Osteocyte (in vitro differentiated cells): ENCODE measurements at places on chromosomes 6 and 20. TPM values are rescaled to one million over a fixed set of nuclear protein-coding genes. Genes with fewer than 3 reads are reported as not detected.

GRCh38 chr6:104887350-104887749 is 27.6 kb upstream of the HACE1 start:
- DNase-seq = no peak

ME1 gene
- 26.3 and 28.0 TPM in 2 replicates for total RNA-seq

SLC22A2 gene
- total RNA-seq = not detected in 2 replicates

GRCh38 chr20:2171266-2171790 is 69.7 kb downstream of the STK35 start:
- DNase-seq = no peak

DNA sequence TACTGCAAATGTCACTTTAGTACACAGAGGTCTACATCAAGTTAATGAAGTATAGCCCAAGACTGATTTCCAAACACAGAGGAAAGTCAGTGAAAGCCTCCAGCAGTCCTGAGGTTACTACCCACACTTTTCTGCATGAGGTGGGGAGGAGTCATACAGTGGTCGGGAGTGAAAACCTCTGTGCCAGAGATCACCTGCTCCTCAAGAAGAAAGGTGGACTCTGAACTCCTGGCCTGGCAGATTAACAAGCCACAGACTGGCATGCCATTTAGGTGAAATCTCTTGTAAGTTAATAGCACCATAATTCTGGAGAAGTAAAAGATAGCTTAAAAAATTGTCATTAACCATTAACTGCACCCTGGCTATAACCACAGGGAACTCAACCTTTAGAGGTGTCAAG is 125.0 kb upstream of the LAMP5 start:
- DNase-seq = no peak

DNA sequence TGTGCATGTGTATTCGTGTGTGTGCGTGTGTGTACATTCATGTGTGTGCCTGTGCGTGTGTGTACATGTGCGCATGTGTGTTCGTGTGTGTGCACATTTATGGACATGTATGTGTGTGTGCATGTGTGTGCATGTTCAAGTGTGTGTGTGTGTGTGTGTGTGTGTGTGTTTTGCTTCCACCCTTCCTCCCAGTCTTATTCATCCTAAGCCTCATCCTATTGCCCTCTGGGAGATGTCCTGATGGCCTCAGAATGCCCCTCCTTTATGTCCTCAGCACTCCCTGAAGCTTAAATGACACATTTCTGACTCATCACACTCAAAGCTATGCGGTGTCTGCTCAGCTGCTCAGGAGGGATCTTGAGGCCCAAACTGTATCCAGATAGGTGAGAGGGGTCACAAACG is 76.6 kb upstream of the CCDC167 start:
- no peak for DNase-seq

- DNase-seq = no peak
These were observed 651 bp upstream of the BLTP3A start for GRCh38 chr6:34791164-34791700.

KHDC1 gene
- total RNA-seq = 4.1 and 4.5 TPM in 2 replicates

CDH4 gene
- 1.1 and 1.3 TPM in 2 replicates for total RNA-seq

DNA sequence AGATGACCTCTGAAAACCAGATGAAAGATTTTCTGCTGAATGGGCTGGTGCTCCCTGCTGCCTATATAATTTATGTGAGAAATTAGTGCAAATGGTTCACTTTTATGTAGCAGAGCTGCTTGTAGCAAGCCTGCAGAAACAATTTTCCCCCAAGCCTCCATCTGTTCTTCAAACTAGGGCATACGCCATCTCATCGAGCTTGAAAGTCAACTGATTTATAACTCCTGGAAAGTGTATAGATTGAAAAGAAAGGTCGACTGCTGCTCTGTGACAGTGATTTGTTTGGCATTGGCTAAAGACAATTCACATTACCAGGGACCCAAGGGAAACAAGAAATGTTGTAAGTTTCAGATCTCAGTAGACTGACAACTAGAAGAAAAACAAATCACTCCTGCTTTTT is 93.3 kb downstream of the PACRG start:
- DNase-seq = no peak

DNA sequence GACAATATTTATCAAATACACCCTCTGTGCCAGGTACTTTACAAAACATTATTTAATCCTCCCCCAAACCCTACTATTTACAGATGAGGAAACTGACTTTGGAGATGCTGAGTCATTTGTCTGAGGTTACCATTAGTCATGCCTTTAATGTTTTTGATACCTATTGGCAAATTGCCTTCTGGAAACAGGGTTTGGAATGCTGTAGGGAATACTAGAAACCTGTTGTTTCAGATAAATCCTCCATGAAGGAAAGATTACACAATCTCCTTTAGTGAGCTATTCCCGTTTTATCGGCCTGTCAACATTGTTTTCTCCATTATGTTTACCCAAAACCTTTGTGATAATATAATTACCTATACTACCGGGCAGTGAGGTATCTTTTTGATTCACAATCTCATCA is 93.6 kb upstream of the ADGRF1 start:
- DNase-seq = no peak

- DNase-seq = no peak
These were observed 360.7 kb downstream of the NKAIN2 start for GRCh38 chr6:124164343-124164742.

HEY2 gene
- total RNA-seq = 22.7 and 25.8 TPM in 2 replicates

GRCh38 chr6:44072452-44072958 is 54.7 kb downstream of the MRPL14 start:
- DNase-seq = no peak

OR2H1 gene
- total RNA-seq = not detected in 2 replicates

DNA sequence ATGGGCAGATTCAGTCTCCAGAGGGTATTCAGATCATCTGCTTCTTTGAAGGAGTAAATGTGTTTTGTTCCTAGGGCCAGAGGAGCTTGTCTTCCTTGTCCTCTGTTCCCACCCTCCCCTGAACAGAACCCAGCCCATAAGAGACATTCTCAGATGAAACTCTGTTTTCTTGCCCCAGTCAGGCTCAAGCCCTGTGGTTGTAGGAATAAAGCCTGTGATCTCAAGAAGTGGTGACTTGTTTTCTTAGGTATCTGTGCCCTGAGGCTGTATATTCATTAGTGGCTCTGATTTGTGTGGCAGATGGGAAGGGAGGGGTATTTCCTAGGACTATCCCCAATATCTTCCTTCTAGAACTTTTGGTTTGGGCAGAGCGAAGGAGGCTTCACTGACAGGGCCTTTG is 27.9 kb downstream of the GSS start:
- no peak for DNase-seq

GRCh38 chr6:12238219-12238618 is 51.9 kb upstream of the EDN1 start:
- no peak for DNase-seq

- no peak for DNase-seq
These were observed 69.3 kb upstream of the BLCAP start for GRCh38 chr20:37596890-37597536.

SLC44A4 gene
- not detected in 2 replicates for total RNA-seq

DNA sequence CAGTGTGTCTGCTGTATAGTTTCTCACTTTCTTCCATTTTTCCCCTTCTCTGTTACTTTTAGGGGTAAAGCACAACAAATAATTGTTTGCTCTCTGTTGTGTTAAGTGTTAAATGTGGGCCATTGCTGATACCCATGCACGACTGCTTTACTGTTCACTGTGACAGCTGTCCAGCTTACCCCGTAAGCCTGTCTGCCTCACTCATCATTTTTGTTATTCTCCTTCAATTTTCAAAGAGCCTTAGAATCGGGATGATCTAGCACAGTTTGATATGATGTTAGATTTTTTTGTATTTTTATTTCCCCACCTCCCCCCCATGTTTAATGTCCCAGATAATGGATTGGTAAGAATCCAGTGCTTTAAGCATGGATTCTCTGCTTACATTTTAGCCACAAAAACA is 41.2 kb upstream of the MLIP start:
- no peak for DNase-seq

BMP7 gene
- not detected in 2 replicates for total RNA-seq

DNPH1 gene
- 27.2 and 35.6 TPM in 2 replicates for total RNA-seq

GRCh38 chr6:165597821-165598220 is 65.2 kb downstream of the PDE10A start:
- no peak for DNase-seq

PSORS1C1 gene
- total RNA-seq = 3.2 and 6.2 TPM in 2 replicates

DNA sequence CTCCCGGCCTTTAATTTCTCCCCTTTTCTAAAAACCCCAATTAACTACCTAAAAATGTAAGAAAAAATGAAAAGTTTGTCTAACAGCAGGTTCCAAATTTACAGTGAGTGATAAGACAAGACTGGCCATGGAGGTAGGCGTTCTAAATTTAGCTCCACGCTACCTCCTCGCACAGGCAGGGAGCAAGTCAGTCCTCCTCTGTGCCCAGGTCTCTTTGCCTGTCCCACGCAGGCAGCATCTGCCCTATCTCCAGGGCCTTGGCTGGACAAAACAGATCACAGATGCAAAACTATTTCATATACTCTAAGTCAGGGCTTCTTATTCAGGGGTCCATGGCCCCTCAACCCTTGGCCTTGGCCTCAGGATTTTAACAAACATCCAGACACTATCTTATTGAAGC is 98.0 kb upstream of the JARID2 start:
- no peak for DNase-seq

RBCK1 gene
- total RNA-seq = 103 and 119 TPM in 2 replicates

DEFB124 gene
- not detected in 2 replicates for total RNA-seq

ERVFRD-1 gene
- total RNA-seq = not detected in 2 replicates

C6orf58 gene
- total RNA-seq = 0.73 TPM in 1 of 2 replicates, not detected in the other

- no peak for DNase-seq
These were observed 34.2 kb downstream of the GSS start for GRCh38 chr20:34921436-34921835.

DNA sequence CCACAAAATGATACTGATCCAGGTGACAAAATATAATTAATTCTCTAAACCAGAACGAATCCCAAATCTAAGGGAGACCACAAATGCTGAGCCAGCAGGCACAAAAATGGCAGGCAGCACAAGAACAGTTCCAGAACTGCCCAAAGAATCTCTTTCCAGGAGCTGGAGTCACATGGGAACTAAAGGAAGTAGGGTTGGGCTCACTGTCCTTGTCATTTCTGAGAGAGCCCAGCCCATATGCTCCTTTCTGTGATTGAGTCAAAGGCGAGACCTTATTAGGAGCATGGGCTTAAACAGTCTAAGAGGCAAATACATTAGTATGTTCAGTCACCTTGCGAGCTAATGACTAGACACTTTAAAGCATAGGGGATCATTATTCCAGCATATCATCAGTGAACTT is 327.6 kb upstream of the ARID1B start:
- DNase-seq = no peak

GDAP1L1 gene
- not detected in 2 replicates for total RNA-seq

CYP24A1 gene
- total RNA-seq = not detected in 2 replicates

GRCh38 chr20:19274412-19275015 is 62.1 kb downstream of the SLC24A3 start:
- no peak for DNase-seq

- DNase-seq = no peak
These were observed 10.4 kb downstream of the MRPL14 start for GRCh38 chr6:44116641-44117382.

GRCh38 chr6:4446982-4447381 is 311.6 kb upstream of the ECI2 start:
- no peak for DNase-seq

- DNase-seq = no peak
These were observed 446.0 kb upstream of the IMPG1 start for GRCh38 chr6:76518443-76518842.

GRCh38 chr20:51731731-51732095 is 36.5 kb downstream of the ATP9A start:
- DNase-seq = no peak

- DNase-seq = no peak
These were observed 41.8 kb upstream of the LAMA4 start for GRCh38 chr6:112296122-112296521.

XKR7 gene
- not detected in 2 replicates for total RNA-seq

DNA sequence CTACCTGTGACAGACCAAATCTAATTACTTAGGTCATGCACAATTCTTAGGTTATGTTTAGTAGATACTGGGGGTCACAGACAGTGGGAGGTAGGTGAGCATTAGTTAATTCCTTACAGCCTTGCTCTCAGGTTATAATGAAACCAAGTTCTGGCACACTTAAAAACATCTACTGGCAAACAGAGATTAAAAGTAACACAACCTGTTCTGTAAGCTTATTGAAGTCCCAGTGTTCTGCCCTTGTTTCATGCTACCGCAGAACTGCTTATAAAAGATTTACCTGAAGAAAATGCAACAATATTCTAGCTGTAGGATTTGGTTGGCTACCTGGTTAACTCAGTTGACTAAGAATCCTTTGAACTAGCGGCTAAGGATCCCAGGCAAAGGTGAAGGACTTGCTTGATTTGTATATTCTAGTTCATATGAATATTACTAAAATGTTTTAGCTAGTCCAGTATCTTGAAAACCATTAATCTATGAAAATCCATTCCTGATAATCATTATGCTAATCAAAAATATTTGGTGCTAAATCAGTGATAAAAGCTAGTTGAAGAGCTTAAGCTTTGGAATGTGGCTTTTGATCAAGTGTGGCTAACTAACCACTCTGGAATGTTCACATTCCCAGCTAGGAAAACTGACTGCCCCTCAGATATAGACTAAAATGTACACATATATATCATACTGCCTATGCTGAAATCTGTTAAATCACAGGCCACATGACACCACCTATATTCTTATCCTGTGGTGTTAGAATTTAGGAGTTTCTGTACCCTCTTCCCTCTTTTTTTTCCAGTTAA is 7.2 kb downstream of the PEX3 start:
- DNase-seq = no peak

- no peak for DNase-seq
These were observed 21.4 kb downstream of the TTBK1 start for GRCh38 chr6:43264599-43265145.

DNA sequence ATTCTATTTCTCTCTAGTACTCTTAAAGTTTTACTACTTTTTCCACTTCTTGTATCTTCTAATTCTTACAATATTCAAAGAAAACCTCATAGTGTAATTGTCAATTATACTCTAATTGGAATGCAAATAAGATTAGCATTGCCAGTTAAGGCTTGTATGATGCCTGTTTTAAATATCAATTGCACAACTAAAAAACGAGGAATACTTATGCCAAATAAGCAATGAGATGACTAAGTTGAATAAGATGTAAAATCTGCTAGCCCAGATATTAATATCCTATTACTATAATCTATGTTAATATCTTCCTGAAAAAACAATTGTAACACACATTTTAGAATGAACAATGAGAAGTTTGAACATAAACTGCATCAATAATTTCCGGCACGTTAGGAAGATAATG is 13.3 kb upstream of the AKAP7 start:
- no peak for DNase-seq

ANKRD6 gene
- 5.5 and 7.1 TPM in 2 replicates for total RNA-seq

DNA sequence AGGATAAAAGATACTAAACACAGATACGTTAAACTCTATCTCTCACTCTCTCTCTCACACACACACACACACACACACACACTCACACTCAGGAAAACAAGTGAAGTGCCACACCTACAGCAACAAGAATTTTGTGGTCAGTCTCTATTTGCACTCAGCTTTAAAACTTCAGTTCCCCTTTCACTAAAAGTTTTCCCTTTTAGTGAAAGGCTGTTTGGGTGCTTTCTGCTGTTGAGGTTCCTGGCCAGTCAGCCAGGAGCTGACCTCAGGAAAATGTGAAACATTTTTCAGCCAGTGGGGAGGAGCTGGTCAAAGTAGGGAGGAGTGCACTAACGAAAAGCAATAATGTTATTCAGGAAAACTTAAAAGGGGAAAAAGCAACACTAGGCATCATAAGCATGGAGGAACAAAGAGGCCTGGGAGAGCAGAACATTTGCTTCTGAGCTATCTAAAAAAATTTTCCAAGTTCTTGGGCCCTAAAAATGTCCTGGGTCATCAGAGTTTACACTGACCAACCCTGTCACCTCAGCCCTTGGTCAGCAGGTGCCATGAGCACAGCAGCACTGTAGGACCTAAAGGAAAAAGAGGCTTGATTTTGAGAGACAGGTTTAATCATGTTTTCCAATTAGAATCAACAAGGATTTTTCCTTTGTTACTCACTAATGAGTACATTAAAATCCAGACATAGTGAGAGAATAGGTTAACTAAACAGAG is 30.7 kb upstream of the NT5E start:
- no peak for DNase-seq
